ENCODE measurements at places on chromosomes 2 and 18.

- DNase-seq, result no peak
These were observed 147.4 kb upstream of the PGAP1 start for GRCh38 chr2:197073701-197074433.

DNA sequence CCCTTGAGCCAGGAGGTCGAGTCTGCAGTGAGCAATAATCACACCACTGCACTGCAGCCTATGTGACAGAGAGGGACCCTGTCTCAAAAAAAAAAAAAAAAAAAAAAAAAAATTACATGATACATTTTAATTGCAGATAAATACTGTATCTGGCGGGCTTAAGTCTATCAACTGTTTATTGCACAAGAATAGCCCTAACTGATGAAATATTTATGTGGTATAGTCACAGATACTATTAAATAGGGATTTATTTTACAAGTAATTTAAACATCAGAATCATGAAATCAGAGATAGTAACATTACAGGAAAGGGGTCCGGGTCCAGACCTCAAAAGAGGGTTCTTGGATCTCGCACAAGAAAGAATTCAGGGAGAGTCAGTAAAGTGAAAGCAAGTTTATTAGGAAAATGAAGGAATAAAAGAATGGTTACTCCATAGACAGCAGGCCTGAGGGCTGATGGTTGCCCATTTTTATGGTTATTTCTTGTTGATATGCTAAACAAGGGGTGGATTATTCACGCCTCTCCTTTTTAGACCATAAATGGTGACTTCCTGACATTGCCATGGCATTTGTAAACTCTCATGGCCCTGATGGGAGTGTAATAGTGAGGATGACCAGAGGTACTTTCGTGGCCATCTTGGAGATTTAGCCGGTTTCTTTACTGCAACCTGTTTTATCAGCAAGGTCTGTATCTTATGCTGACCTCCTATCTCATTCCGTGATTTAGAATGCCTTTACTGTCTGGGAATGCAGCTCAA, 166.6 kb downstream of the PMAIP1 start:
- DNase-seq, result no peak

GRCh38 chr2:102434655-102435381, 11.9 kb downstream of the IL18RAP start:
- no peak for DNase-seq

DNA sequence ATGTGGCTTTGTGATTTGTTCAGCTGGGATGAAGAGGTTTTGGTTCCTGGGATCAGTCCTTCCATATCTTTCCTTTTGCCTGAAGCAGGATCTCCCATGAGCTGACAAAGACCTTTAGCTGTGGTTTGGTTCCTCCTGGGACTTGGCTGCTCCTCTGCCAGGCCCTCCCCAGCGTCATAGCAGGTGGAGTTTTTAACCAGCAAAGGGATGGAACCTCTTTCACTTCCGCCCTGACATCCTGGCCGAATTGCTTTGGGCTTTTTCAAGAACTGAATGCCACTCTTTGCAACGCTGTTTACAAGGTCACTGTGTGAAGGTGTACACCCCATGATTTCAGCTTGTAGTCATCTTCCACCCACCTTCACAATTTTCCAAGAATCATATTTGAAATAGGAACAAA, 390 bp downstream of the PCARE start:
- DNase-seq, result no peak

DNA sequence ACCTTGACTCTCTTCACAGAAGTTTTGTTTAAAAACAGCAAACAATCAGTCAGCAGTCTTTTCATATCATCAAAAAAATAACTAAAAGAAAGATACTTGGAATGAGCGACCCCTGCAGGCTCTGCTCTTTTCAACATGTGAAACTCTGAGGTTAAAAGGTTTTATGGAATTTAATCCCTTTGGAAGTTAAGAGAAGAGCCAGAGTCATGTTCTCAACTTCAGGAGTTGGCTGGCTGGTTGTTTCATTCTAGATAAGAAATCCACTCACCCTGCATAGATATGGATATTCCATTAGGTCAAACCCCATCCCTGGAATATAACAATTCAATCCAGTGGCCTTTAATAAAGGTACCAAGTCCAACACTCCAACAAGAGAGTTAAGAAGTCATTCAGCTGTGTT, 115.6 kb upstream of the RMDN2 start:
- DNase-seq, result no peak

DNA sequence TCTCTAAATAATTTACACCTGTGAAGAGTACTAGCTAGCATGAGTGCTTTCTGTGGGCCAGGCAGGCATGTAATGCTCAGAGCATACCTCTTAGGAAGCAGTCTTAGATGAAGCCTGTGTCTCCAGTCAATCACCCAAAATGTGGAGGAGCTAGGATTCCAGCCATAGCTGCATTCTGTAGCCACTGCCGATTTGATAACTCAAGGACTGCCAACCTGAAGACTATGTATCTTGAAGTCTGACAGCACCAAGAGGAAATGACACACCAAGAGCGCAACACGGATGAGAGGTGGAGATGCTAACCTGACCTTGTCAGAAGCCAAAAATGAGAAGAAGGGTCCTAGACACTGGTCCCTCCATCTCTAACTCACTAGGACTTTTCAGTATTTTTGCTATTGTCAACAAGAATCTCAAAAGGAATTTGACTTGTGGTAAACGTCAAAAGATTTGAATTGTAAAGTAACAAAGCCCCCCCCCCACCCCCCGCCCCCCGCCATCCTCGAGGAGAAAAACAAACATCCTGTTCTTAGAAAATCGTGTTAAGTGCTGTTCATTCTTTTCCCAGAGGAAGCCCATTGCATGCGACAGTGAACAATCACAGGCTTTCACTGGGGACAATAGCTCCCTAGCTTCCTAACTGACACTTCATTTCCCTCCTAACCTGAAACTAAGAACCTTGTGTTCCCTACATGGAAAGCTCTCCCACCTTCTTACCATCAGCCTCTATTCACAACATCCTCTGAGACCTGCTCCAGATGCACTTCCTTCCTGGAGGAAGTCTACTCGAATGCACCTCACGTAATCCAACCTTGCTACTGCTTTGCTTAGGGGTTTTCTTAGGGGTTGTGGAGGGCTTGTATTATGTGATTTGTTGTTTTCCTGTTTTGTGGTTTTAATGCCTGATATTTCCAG, 14.7 kb downstream of the CDC42EP3 start:
- no peak for DNase-seq

- no peak for DNase-seq
These were observed 94.8 kb downstream of the SH3BP4 start for GRCh38 chr2:235046589-235046988.

- no peak for DNase-seq
These were observed 174.2 kb upstream of the OSR1 start for GRCh38 chr2:19532547-19533196.

DNA sequence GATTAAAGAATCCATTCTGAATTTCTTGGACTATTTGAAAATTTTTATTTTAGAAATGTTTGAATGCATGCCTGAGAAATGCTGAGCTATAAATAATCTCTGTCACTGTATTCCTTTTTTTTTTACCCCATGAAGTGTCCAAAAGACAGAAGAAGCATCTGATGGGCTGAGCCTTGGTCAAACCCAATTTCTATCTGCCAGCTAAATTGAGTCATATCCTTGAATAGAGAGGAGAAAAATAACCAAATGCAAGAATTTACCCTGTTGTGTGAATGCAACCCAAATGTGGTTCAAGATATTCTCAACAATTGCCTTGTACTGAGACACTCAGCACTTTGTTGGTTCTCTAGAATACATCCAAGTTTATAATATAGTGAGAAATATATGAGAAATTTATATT, 223.5 kb downstream of the UBE2E3 start:
- no peak for DNase-seq

DNA sequence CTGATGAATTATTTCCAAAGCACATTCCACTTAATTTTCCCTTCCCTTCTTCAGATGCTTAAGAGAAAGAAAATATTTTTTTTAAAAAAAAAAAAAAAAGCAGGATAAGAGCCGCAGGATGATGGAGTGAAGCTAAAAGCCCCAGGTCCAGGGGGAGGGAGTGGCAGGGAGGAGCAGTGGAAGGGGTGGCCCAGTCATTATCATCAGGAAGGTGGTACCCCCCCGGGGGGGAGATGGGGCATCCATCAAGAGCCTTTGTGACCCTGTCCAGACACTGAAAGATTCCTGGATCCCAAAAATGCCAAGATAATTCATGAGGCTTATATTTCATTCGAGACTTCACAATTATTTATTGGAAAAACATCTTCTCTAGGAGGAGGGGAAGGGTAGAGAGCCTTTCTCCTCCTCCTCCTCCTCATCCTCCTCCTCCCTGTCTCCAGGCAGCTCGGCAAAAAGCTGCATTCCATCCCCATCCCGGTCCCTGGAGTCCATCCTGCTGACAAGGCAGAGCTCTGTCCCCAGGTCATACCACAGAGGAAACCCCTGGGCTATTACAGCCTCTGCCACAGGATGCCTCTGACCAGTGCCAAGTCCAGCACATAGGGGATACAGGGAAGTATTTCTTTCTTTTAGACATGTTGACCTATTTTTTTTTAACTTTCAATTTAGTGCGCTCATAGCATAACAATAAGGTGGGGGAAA, 125.3 kb downstream of the TWIST2 start:
- DNase-seq, result no peak

- DNase-seq, result no peak
These were observed 80.1 kb upstream of the SMAD7 start for GRCh38 chr18:49030692-49031443.

- no peak for DNase-seq
These were observed 70.6 kb upstream of the OTOS start for GRCh38 chr2:240211096-240211495.

- no peak for DNase-seq
These were observed 449.2 kb upstream of the SPRED2 start for GRCh38 chr2:65881592-65881991.

DNA sequence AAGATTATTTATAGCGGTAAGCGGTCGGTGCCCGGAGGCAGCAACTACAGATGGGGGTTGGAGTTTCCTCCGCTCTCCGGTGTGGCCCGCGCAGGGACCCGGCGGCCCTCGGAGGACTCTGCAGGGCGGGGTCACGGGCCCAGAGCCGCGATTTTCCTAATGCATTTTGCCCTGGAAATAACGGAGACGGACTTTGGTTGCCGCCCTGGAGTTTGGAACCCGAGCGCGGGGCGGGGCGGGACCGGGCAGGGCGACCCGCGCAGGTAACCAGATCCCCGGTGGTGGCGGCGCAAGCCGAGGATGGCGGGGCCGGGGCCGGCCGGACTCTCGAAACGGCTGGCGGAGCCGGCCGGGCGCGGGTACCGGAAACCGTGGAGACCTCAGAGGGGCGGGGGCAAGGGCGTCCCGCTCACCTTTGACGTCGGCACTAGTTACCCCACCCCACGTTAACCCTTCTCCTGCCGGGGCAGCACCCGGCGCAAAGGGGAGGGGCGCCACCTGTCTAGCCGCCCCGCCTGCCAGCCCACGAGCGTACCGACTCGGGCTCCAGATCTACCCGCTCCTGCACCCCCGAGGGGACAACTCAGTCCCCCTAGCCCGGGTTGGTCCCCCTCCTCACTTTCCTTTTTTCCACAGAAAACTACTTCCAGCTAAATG, 2.9 kb downstream of the CYP26B1 start:
- peak; percentile 69 for DNase-seq

GRCh38 chr2:223538920-223539440, 63.2 kb downstream of the SCG2 start:
- peak; percentile 54 for DNase-seq

DNA sequence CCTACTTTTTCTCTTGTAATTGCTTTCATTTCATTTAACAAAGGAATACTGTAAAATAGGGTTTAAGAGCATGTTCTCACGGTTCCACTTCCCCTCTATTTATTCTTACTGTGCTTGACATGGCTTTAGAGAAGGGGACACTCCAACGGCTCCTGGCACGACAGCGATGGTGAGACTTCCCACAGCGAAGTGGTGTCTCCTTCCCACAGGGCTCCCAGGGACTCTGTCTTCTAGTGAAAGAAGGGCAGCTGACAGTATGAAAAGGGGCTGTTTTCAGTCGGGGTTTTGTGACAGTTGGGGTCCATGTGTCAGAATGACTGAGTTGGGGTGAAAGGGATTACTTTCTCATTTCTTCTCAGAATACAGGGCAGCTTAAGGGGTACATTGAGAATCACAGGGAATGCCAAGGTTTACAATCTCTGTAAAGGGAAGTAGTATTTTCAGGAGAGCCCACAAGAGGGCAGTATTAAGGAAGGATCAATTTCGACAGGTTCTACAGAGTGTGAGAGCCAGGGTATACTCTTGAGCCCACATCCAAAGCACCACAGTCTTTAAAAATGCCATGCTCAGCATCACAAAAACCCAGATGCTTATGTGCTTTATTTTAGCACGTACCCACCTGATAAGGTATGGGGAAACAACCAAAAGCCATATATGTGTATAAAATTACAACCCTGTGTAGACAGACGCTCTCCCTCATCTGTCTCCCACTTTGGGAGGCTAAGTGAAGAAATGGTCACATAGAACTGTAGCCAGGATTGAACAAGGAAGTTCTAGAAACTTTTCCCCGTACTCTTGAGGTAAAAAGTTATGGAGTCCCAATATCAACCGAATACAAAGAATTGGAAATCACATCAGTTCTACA, 31.3 kb upstream of the RAPGEF4 start:
- no peak for DNase-seq

DNA sequence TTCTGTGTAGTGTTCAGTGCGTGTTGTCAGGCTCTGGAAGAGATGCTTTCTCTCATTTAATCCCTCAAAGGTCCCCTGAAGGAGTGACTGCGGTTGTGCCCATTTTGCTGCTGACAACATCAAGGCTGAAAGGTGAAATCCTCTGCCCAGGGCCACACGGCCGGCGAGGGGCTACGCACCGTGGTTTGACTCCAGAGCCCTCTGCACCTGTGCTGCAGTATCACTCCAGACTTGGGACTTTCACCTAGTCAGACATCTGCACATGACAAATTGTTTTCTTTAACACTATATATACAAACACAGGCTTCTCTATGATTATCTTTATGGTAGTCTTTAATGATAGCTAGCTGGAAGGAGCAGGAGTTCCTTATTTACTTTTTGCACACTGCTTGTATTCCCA, 90.2 kb downstream of the ARMC9 start:
- no peak for DNase-seq

DNA sequence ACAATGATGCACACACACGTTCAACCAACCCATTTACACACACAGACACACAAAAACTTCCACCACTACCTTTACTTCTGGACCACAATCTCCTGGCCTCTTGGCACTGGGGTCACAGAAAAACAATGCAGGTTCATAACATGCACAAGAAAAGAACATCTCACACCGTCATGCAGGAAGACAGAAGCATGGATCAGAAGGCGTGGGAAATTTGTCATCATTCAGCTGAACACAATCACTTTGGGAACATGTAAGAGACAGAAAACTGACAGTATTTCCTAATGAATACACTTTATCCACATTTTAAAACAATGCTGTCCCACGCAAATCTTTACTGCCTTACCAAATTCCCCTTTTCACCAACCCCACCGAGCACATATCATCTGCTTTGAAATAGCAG, 501.9 kb upstream of the KLHL29 start:
- no peak for DNase-seq

DNA sequence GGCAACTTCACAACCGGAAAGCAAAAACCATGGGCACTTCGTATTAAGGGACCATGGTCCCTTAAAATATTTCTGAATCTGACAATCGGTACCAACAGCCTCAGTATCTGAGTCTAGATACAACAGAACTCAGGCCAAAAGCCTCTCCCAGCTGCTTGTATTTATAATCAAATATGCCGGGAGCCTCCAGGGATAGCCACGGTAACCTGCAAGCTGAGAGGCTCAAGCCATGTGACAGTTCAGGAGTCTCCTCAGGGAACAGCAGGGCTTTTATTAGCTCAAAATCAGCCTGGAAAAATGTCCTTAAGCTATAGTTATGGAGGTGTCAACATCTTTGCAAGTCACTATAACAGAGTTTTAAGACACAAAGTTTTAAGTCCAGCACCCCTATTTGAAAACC, 352.8 kb upstream of the GYPC start:
- no peak for DNase-seq

All from muscle of arm (tissue), 14 donors.